SK-N-SH (cell line): ENCODE measurements at places on chromosomes 16 and 17. TPM values are rescaled to one million over a fixed set of nuclear protein-coding genes. Genes with fewer than 3 reads are reported as not detected.

The HOXB13 gene
- polyA plus RNA-seq = not detected in 2 replicates

- H3K4me1 ChIP-seq = no peaks in the 10 kb centered on the region
- H3K4me3 ChIP-seq = no peak overlapping the region
- no peak for DNase-seq
- no peaks in the 10 kb centered on the region for H3K36me3 ChIP-seq
- H3K27ac ChIP-seq = no peak overlapping the region
Measured at GRCh38 chr17:15121426-15121825, 143.7 kb downstream of the PMP22 start.

- DNase-seq = no peak
- H3K4me3 ChIP-seq = no peak overlapping the region
- H3K27me3 ChIP-seq = no peaks in the 10 kb centered on the region
Measured at GRCh38 chr16:662095-662494, 5.8 kb upstream of the RHOT2 start.

The MT3 gene
- 0.43 TPM in 1 of 2 replicates, not detected in the other for polyA plus RNA-seq

DNA sequence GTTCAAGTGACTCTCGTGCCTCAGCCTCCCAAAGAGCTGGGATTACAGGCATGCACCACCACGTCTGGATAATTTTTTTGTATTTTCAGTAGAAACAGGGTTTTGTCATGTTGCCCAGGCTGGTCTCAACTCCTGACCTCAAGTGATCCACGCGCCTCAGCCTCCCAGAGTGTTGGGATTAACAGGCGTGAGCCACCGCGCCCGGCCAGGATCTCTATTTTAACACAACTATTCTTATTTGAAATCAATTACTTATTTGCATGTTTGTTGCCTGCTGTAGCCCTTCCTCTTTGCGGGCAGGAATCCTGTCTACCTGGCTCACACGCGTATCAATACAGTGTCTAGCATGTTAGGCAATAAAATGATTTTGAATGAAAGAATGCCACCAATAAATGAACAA is 818 bp upstream of the CNEP1R1 start:
- H3K27me3 ChIP-seq = no peaks in the 10 kb centered on the region
- peaks cover 10% of the 10 kb centered on the region for H3K36me3 ChIP-seq
- no peak for DNase-seq
- peak overlapping the region; percentile 21; the same call in 1 of the 2 replicates for H3K27ac ChIP-seq
- no peak overlapping the region for H3K4me3 ChIP-seq
- peaks cover 14% of the 10 kb centered on the region; the same call in 1 of the 2 replicates for H3K4me1 ChIP-seq

DNA sequence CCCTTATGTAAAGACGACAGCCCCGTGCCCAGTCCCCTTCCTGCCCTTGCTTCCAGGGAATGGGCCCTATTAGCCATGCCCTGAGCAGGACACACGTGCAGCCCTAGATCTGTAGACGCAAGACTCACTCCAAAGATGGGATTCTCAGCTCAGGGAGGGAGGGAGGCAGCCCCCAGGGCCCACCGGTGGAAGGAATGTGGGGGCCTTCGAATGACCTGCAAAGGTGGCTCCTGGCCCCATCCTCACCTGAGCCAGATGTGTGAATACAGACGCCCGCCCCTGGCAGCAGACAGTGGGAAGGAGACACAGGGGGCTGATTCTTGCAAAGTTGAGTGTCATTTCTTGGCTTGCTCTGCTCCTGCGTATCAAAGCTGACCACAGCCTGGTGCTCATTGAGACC is 47.8 kb downstream of the LITAF start:
- H3K36me3 ChIP-seq = no peaks in the 10 kb centered on the region
- no peak overlapping the region for H3K4me3 ChIP-seq
- H3K27ac ChIP-seq = no peak overlapping the region
- H3K27me3 ChIP-seq = no peaks in the 10 kb centered on the region
- no peak for DNase-seq

DNA sequence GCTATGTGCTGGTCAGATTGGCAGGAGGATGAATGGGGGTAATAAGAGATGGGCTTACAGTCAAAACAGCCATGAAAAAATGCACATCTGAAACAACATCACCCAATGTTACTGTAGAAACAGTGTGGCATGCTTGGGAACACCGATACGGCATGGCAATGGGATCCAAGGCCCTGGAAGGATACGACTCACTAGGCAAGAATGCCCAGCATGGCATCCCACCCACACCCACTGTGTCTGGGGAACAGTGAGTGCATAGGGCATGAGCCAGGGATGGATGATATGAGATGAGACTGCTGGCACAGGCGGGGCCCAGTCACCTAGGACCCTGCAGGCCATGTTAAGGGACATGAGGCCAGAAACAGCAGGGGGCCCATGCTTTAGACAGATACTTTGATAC is 11.5 kb downstream of the TRIM25 start:
- peaks cover 37% of the 10 kb centered on the region for H3K36me3 ChIP-seq
- peaks cover 9% of the 10 kb centered on the region for H3K4me1 ChIP-seq
- H3K27ac ChIP-seq = peak overlapping the region; percentile 71
- DNase-seq = no peak

DNA sequence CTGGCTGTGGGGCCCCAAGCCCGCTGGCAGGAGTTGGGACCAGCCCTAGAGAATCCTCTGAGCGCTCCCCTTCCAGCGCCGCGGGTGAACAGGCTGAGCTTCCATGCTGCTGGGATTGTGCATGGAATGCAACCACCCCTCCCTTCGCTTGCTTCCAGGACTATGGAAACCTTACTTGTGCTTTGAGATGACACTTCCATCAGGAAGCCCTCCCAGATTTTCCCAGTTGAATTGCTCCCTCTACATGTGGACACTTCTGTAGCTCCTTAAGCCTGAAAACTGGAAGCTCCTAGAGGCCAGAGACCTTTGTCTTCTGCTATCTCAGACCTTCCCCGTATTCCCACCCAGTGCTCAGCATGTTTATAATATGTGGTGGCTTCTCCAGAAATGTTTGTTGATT is 213.2 kb upstream of the RPL38 start:
- H3K4me1 ChIP-seq = no peaks in the 10 kb centered on the region; the same call in 1 of the 2 replicates
- H3K27ac ChIP-seq = no peak overlapping the region
- no peaks in the 10 kb centered on the region for H3K36me3 ChIP-seq
- no peaks in the 10 kb centered on the region for H3K27me3 ChIP-seq

DNA sequence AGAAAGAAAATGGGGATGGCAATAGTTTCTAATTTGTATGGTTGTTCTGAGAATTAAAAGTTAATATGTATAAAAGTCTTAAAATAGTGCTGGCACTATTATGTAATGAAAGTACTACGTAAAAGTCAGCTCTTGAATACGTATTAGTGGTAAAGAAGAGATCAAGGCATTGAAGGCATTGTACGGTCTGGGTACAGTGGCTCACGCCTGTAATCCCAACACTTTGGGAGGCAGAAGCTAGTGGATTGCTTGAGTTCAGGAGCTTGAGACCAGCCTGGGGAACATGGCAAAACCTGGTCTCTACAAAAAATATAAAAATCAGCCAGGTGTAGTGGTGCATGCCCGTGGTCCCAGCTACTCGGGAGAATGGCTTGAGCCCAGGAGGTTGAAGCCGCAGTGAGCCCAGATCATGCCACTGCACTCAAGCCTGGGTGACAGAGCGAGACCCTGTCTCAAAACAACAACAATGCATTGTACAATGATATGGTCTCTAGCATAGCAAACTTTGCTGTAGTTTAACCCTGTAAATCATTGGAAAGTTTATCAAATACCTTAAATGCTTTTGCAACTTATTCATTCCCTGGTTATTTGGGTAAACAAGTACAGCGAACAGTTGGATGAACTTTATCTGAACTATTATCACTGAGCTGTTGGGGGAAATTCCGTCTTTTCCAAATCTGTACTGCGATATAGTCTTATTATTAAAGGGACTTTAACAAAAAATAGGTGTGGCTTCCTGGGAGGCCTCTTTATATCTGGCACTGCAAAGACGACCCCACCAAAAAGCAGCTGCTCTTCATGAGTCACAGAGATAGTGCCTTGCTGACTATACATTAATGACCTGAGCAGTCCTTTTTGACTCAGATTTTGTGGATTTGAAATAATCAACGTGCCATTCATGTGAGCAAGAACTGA is 73.6 kb downstream of the GPRC5B start:
- no peaks in the 10 kb centered on the region for H3K27me3 ChIP-seq
- no peak for DNase-seq
- H3K27ac ChIP-seq = no peak overlapping the region

DNA sequence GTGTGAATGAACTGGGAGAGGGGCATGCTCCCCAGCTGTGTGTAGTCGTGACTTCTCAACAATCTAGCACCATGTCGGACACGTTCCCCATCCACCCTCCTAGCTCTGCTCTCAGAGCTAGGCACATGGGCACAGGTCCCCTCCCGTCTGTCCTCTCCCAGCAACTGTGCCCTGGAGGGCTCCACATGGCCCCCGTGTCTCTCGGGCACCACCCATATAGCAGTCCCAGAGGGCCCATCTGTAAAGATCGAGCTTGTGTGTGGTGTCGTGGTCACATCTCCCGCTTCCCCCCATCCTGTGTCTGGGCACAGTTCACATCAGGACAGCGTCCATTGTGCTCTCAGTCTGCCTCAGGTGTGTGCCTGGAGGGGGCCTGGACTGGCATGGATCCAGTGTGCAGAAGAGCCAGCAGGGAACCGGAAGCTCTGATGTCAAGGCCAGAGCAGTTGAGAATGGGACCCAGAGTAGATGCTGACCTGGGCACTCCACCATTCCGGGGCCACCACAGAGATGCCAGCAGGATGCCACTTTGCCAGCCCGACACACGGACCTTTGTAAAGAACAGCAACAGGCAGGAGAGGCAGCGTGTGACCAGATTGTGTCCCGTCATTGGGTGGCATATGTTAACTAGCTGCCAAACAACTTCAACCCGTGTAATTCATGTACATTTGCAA is 55.7 kb downstream of the MARF1 start:
- H3K4me3 ChIP-seq = no peak overlapping the region
- no peak overlapping the region for H3K27ac ChIP-seq
- peaks cover 56% of the 10 kb centered on the region for H3K36me3 ChIP-seq
- no peak for DNase-seq
- H3K4me1 ChIP-seq = peaks cover 6% of the 10 kb centered on the region; the same call in 1 of the 2 replicates

DNA sequence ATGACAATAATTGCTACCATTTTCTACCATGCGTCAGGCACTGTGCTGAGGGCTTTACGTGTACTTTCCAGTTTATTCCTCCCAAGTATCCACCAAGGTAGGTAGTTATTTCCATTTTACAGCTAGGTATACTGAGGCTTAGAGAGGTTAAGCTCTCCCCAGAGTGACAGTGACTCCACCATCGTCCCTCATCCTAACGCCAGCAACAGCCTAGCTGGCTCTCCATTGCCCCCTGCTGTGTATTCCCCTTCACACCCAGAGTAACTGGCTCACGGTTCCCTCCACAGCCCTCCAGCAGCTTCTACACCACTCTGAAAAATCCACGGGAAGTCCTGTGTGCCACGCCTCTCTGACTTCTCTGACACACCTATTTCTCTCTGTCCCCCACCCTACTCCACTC is 7.1 kb upstream of the ASGR1 start:
- DNase-seq = no peak
- no peaks in the 10 kb centered on the region for H3K27me3 ChIP-seq
- no peak overlapping the region for H3K27ac ChIP-seq
- peaks cover 3% of the 10 kb centered on the region; the same call in 1 of the 2 replicates for H3K36me3 ChIP-seq
- no peak overlapping the region for H3K4me3 ChIP-seq

The SP6 gene
- polyA plus RNA-seq = 0.03 TPM in 2 replicates

DNA sequence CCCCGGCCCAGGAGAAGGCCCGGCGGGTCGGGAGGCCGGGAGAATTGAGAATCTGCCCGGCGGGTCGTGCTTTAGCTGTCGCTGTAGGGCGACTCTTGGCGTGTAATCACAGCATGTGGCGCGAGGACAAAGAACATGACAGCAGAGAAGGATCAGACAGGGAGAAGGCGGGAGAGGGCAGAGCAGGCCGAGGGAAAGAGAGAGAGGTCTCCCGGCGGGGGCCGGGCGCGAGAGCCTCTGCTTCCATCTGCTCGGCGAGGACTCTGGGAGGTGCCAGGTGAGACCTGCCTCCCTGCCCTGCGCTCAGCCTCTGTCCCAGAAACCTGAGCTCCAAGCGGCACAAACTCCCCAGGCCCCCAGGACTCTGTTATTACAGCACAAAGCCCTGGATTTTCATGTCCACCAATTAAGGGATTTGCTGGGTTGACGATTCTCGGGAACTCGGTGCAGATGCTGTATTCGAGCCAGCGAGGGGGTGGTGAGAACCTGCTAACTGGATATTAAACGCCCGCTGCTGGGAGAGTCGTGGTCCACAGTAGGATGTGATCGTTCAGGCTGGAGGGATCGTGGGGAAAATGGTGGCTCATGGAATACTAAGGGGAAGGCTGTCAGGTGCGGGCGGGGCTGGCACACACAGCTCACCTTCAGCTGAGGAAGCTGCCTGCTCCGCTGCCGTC is 172.0 kb upstream of the CIBAR2 start:
- no peak overlapping the region for H3K4me3 ChIP-seq
- H3K4me1 ChIP-seq = peaks cover 66% of the 10 kb centered on the region
- H3K27ac ChIP-seq = peak overlapping the region; percentile 36; the same call in 1 of the 2 replicates
- no peak for DNase-seq
- no peaks in the 10 kb centered on the region for H3K36me3 ChIP-seq

The EXOC3L1 gene
- polyA plus RNA-seq = 0.46 and 0.83 TPM in 2 replicates

- no peaks in the 10 kb centered on the region for H3K4me1 ChIP-seq
- no peaks in the 10 kb centered on the region for H3K36me3 ChIP-seq
- H3K27ac ChIP-seq = no peak overlapping the region
- H3K4me3 ChIP-seq = no peak overlapping the region
Measured at GRCh38 chr17:12478311-12478710, 187.4 kb upstream of the MYOCD start.

GRCh38 chr17:78425429-78425828 is 47.0 kb downstream of the PGS1 start:
- no peaks in the 10 kb centered on the region for H3K4me1 ChIP-seq
- no peak for DNase-seq
- H3K27me3 ChIP-seq = no peaks in the 10 kb centered on the region
- no peak overlapping the region for H3K4me3 ChIP-seq

The C16orf54 gene
- not detected in 2 replicates for polyA plus RNA-seq

The CDH8 gene
- 0.05 TPM in 1 of 2 replicates, not detected in the other for polyA plus RNA-seq

The PLK1 gene
- polyA plus RNA-seq = 31.4 and 68.7 TPM in 2 replicates

DNA sequence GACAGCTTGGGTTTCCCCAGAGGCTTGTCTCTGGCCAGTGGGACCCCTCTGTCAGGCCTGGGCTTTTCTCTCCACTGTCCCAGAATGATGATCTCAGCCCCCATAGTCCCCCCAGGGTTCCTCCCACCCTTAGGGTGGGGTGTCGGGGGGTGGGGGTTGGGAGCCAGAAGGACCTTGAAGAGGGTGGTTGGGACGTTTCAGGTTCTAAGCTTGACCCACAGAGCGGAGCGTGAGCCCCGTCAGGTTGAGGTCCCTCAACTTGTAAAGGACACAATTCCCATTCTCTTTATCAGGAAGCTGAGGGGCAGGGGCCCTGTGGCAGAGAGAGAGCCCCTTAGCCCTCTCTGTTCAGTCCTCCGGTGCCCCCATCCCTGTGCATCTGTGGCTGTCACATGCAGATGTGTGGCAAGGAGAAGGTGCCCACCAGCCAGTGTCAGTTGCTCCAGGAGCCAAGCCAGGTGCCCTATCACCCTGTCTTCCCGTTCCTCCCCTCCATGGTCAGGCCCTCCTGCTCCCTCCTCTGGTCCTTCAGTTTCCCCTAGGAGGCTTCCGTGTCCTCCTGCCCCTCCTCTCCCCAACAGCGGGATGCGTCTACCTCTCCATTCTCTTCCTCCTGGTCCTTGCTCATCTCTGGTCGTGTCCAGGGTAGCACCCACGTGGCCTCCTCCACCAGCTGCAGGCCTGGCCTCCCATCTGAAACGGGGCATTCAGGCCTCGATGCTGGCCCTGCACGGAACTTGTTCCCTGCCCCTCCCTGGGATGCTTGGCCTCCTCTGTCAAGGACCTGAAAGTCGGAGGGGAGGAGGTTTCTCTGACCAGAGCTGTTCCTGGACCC is 1.5 kb upstream of the NTN3 start:
- no peak overlapping the region for H3K27ac ChIP-seq
- peaks cover 65% of the 10 kb centered on the region for H3K4me1 ChIP-seq
- no peaks in the 10 kb centered on the region for H3K27me3 ChIP-seq
- DNase-seq = no peak
- no peaks in the 10 kb centered on the region for H3K36me3 ChIP-seq
- H3K4me3 ChIP-seq = no peak overlapping the region

- no peak for DNase-seq
- no peak overlapping the region for H3K4me3 ChIP-seq
Measured at GRCh38 chr17:50693036-50693682, 14.6 kb downstream of the ANKRD40 start.
